ENCODE measurements at places on chromosomes 4 and X. TPM values are rescaled to one million over a fixed set of nuclear protein-coding genes. Genes with fewer than 3 reads are reported as not detected.

Gene MND1
- 6.8 TPM for total RNA-seq

Gene DCX
- 3.7 TPM for total RNA-seq

Gene KCNIP4
- total RNA-seq, result 0.52 TPM

Gene SNCA
- 83.0 TPM for total RNA-seq

Gene SLITRK4
- 2.1 TPM for total RNA-seq

Gene IL2
- not detected for total RNA-seq

Gene NAP1L2
- 0.52 TPM for total RNA-seq

Gene GAGE12J
- not detected for total RNA-seq

Gene PTPN13
- 21.9 TPM for total RNA-seq

Gene HHIP
- total RNA-seq, result 8.4 TPM

Gene SERPINA7
- total RNA-seq, result not detected

Gene CXCR3
- total RNA-seq, result not detected

Gene TCEAL5
- 0.52 TPM for total RNA-seq

Gene ADH6
- total RNA-seq, result not detected

Gene BLTP1
- total RNA-seq, result 88.7 TPM

Gene TMEM184C
- 14.6 TPM for total RNA-seq

Gene SLIT2
- total RNA-seq, result 12.0 TPM

Gene PITX2
- total RNA-seq, result 16.2 TPM

Gene F8A3
- total RNA-seq, result not detected

Gene KIAA1210
- not detected for total RNA-seq

Gene HAND2
- 1.0 TPM for total RNA-seq

Gene CYBB
- 41.2 TPM for total RNA-seq

Gene TMEM144
- total RNA-seq, result 2.6 TPM

Gene EXOC1L
- total RNA-seq, result 2.6 TPM

Gene CSN1S1
- not detected for total RNA-seq

Gene USP38
- total RNA-seq, result 12.5 TPM

Gene LDB2
- 55.8 TPM for total RNA-seq

Gene ZNF185
- total RNA-seq, result 6.8 TPM
